ENCODE measurements at places on chromosomes 7 and 10.

DNA sequence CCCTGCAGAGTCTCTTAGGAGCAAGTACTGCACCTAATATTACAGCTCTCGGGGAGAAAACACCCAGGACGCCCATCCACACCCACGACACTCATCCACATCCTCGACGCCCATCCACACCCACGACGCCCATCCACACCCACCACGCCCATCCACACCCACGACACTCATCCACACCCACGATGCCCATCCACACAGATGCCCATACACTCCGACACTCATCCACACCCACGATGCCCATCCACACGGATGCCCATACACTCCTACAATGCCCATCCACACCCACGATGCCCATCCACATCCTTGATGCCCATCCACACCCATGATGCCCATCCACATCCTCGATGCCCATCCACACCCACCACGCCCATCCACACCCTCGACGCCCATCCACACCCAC, 503.1 kb downstream of the PTPRN2 start:
- no peak for DNase-seq

DNA sequence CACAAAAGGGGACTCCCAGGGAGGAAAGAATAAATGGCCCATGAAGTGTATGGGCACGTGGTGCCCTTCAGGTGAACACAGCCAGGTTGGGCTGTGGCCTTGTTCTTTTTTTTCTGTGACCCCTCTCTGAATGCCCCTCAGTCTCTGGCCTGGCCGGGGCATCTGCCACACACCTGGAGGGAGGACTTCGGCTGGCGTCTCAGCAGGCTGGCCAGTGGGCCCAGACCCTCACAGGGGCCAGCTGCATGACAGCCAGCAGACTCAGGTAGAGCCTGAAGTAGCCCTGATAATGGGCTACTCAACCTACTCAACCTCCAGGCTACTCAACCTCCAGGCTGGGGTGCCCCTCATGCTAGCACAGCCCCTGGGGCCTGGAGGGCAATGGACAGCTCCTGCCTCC, 9.8 kb upstream of the CAMK2B start:
- no peak for DNase-seq

DNA sequence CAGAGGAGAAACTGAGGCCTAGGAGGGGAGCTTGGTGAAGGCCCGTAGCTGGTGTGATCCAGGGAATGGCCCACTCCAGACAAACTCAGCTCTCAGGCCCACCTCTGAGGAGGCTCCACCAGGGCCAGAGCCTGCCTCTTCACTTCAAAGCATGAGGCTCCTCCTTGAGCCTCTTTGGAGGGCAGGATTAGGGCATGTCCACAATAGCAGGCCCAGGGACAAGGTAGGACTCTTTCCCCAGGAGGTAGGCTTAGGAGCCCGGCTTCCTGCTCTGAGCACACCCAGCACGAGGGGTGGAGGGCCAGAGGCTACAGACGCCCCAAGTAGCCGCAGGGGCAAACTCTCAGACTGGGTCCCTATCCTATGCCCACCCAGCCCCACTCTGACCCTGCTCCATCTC, 164.6 kb upstream of the ZMIZ1 start:
- DNase-seq: no peak

DNA sequence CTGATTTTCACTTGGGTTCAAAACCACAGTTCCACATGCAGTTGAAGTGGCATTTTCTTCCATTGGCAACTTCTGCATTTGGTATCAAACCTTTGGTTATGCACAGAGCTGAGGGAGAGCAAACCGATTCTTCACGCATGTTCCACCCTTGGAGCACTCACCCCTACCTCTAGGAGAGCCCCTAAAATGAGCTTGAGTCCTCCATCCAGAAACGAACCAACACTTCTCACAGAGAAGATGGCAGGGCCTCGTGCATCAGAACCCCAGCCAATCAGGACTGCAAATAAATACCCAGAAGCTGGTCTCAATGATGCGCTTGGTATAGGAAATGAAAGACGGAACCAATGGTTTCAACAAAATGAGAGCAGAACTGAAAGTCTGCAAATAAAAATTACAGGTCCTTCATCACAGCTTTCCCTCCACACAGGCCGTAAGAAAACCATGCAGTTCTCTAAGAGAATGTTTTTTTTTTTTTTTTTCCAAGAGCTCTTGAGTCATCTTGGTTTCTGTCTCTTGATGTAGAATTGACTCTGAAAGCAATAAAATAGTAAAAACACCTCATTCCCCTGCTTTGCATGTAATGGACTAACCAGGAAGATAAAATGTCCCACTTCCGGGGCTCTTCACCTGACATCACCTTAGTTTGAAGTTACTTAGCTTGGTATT, 23.9 kb downstream of the KLF6 start:
- peak; percentile 56 for DNase-seq

DNA sequence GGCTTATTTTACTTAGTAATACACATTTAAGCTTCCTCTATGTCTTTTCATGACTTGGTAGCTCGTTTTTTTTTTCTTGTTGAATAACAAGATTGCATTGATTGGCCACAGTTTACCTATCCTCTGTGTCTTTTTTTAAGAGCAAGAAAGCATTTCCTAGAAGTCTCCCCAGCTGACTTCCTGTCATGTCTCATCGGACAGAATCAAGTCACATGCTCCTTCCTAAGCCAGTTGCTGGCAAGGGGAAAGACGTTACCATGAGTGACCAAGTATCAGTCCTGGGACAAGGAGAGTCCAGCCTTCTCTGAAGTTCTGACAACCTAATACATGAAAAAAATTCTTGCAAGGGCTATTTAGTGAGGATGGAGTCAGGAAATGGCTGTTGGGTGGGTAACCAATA, 24.9 kb upstream of the SFRP5 start:
- DNase-seq: no peak

GRCh38 chr7:10662491-10662890, 311.2 kb upstream of the PHF14 start:
- DNase-seq: no peak

- DNase-seq: peak; percentile 13
Measured at GRCh38 chr7:81845744-81846241, 75.9 kb upstream of the HGF start.

DNA sequence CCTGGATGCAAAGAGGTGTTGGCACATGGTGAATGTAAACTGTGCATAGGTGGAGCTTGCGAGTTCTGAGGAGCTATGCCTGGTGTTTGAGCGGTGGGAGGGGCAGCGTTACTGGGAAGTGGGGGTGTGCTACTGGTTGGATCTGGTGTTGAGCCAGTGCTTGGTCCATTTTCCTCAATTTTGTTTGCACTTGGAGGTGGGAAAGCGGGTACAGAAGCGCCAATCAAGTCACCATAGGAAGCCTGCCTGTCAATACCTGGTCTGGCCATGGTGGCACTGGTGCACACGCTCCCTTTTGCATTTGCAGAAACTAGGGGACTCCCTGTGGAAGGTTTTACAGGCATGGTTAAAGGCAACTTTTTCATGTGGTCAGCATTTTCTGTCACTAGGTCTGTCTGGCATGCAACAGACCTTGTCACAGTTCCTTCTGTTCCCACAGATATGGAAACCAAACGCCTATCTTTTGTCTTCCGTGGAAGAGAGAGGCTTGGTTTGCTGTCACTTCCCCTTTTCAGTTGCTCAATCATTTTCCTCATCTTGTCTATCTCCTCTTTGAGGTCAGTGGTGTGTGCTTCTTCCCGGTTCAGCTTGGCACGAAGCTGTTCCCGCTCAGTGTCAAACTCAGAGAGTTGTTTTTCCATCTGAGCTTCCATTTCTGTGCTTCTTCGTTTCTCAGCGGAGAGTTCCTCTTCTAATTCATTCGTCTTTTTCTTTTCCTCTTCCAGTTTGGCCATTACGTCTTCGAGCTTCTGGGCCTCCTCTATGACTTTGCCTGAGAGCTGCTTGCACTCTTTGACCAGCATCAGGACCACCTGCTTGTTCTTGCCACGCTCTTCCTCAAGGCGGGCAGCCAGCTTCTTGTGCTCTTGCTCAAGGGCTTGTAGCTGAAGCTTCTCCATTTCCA, 81.1 kb downstream of the CTTNBP2 start:
- DNase-seq: peak; percentile 66

DNA sequence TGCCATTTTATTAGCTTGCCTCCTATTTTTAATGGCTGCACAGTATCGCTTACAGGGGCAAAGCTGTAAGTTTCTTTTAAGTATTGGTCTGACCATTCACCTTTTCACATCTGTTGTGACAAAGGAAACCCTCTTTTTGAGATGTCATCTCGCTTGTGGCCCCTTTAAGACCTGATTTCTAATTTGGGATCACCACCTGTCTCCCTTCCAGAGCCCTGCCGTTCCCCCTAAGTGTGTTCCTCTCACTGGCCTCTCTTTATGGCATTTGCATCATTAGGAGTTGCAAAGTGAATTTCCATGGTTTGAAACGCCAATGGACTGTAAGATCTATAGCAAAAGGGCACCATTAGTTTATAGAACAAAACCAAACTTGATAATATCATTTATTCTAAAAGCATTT, 1.4 kb downstream of the EPDR1 start:
- no peak for DNase-seq

GRCh38 chr7:66204822-66205740, at the start of gene TPST1:
TPST1 (plus strand) TSS chr7:66205334; CDS start chr7:66240426, 35,092 bp downstream.
- peak; percentile 93 for DNase-seq

GRCh38 chr7:112537822-112538387, 57.1 kb downstream of the LSMEM1 start:
- DNase-seq: no peak

GRCh38 chr10:31358688-31359330, 39.8 kb downstream of the ZEB1 start:
- no peak for DNase-seq

GRCh38 chr10:34637418-34637911, 177.6 kb downstream of the PARD3 start:
- peak; percentile 50 for DNase-seq

DNA sequence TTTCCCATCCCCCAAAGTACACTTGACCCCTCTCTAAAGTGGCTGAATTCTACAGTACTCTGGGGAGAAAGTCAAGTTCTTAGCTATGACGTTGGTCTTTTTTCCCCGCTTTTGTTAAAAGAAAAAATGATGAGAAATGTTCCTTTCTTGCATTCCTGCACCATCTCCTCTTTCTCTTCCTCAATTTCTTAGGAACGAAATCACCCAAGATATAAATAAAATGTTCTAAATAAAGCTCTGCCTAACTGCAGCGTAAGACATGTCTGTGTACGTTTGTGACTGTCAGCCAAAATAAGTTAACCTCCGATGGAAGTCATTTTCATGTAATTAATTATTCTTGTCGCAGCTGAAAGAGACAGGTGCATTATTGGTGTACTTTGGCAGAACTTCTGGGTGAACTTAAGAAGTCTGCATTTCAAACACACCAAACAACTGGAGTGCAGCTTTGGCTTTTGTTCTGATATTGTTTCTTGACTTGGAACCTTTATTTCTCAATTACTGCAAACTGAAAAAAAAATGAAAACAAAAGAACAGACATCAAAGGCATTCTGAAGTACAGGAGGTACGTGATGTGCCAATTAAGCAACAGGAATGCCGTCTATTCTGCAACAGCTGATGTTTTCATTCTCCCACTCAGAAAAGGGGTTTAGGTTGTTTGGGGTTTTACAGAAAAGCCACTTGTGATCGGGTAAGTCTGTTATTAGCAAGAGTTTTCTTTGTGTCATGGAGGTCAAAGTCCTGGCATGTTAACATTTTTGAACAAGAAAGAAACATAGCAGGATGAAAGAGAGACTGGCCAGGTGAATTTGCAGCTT, 82.4 kb upstream of the SDK1 start:
- peak; percentile 25 for DNase-seq

GRCh38 chr7:97020996-97021746, 3.5 kb downstream of the DLX5 start:
- no peak for DNase-seq

DNA sequence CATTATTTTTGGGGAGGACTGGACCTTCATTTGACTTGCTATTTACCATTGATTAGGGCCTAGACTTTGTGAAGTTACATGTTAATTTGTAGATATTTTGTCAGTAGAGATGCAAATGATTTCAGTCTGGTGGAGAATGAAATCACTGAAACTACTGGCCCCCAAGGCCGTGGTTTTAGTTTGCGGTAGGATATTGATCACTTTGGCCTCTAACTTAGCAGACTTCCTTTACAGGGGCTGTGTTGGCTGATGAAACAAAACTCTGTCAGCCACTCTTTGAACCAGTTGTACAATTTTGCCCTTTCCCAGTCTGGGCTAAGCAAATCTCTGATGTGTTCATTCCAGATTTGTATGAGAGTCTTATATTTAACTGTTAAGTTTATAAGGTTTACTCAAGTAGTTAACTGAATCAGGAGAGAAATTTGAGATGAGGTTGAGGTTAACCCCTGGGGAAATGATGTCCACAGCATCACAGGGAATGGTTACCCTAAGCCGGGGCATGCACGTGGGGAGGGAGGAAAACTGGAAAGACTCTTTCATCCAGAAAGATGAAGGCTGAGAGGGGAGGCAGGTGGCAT, 105.7 kb upstream of the INSIG1 start:
- DNase-seq: no peak

DNA sequence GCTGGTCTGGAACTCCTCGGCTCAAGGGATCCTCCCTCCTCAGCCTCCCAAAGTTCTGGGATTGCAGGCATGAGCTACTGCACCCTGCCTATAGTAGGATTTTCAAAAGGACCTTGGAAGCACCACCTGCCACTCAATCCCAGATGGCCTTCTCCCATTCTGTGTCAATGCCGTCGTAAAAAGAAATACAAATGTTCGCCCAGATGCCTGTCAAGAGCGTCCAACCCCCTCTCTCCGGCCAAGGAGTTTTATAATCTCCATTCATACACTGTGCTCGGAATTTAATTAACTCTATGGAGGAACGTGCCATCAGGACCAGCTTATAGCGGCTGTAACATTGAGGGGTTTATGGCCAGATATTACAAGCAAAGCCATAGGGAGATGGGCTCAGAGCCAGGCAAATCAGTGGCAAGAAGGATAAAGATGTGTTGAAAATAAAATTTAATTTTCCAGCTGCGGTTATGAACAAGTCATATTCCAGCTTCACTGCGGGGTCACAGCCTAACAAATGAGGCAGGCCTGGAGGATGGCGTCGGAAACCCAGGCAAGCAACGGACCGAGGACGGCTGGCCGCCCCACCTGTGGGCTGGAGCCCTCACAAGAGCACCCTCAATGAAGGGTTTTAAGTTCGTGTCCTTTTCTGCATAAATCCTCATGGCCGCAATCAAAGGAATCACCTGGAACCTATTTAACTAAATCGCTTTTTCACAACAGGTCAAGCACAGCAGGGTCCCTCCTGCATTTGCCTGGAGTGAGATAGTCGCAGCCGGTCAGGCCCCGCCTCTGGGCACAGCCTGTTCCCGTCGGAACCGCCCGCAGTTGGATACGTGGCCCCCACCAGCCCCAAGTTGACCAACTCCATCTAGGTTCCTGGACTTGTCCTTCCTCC, 374.5 kb upstream of the FOXK1 start:
- no peak for DNase-seq

GRCh38 chr7:96825285-96825684, 115.6 kb upstream of the SEM1 start:
- DNase-seq: no peak

GRCh38 chr7:90629297-90629918, 33.3 kb downstream of the CDK14 start:
- DNase-seq: peak; percentile 20

- DNase-seq: peak; percentile 55
Measured at GRCh38 chr10:91088300-91089140, 131.9 kb upstream of the PCGF5 start.
